AG08395 (cell line): ENCODE measurements at places on chromosomes 12 and 14.

DNA sequence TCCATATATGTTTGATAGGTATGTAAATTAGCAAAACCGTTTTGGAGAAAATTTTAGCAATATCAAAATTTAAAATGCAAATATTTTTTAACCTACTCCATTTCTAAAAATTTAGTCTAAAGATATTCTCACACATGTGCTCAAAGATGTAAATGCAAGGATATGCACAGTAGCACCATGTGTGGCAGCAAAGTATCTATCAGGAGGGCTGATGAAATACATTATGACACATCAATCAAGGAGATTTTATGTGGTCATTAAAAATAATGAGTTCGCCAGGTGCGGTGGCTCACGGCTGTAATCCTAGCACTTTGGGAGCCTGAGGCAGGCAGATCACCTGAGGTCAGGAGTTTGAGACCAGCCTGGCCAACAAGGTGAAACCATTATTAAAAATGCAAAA, 8.0 kb upstream of the C1R start:
- DNase-seq, result no peak

DNA sequence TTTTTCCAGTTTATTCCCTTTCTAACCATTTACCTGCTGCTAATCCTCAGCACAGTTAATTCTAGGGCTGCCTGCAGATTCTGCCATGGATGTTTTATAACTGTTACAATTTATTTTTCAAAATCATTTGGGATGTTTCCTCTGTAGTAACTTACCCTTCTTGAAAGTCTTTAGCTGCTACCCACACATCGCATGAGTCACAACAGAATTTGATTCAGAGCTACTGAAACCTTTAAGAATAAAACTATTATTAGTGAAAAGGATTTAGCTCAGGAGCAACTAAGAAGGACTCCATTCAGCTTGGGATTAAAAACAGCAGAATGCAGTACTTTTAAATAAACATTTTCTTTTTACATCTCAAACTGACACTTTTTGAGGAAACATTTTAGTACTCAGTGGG, 41.7 kb upstream of the RGS6 start:
- DNase-seq, result no peak

- no peak for DNase-seq
Observed at GRCh38 chr12:121792607-121793439, 665 bp downstream of the RHOF start.

DNA sequence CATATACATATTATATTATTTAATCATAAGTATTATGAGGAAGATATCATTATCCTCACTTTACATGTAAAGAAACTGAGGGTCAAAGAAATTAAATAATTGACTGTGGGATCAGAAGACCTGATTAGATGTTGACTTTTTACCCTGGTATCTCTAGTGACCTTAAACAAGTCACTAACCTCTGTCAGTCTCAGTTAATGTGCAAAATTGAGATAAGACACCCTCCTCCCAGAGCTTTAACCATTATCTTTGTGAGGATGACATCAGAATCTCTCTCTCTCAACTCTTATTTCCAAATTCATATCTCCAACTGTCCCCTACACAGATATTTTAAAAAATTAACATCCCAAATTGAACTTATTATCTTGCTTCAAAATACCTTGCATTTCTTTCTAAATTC, 177.8 kb downstream of the KLHL28 start:
- no peak for DNase-seq

DNA sequence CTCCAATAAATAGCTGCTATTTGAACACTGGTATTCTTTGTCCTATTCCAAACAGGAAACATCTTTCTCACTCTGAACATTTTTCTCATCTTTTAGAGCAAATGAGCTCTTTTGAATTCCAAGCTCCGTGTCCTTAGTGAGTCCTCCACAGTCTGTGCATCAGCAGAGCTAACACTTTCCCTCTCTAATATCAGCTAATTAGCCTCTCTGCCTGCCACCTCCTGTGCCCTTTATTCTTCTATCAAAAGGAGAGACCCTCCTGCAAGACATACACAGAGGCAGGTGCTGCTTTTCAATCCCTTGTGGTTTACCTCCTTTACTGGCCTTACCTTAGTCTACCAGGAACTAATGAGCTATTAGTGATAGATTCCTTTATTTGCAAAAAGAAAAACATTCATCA, 178.5 kb downstream of the SLC35F4 start:
- no peak for DNase-seq

- no peak for DNase-seq
Observed at GRCh38 chr14:52235434-52235833, 32.1 kb upstream of the PTGDR start.

- no peak for DNase-seq
Observed at GRCh38 chr14:28776482-28777266, 10.1 kb downstream of the FOXG1 start.

GRCh38 chr12:93572712-93573551, 457 bp downstream of the SOCS2 start:
- no peak for DNase-seq

DNA sequence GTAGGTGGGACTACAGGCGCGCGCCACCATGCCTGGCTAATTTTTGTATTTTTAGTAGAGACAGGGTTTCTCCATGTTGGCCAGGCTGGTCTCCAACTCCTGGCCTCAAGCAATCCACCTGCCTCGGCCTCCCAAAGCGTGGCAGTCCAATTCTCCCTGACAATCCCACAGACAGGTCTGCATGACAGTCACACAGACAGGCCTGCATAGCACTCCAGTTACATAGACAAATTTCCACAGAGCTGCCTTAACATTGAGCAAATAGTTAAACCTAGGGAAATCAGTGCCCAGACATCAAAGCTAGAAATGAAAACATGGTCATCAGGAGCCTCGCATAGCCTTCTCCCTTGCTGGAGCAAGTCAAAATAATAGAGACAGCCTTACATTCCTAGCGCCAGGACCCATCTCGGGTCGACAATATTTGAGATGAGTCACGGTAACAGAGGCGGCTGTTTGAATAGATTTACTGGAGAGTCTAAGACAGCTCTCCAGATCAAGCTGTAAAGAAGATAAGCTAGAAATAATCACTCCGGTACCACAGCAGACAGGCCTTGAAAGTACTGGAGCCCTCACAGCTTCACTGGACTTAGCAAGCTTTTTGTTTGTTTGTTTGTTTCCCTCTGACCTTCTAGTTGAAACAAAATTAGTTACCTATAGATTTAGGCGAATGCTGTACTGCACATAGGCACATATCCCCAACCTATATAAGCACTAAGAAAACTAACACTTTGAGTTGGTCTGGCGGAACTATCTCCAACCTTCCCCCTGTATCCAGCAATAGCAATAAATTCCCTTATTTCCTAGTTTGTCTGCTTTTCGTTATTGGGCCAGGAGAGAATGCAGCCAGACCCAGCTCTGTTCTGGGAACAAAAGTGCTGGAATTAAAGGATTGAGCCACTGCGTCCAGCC, 23.8 kb upstream of the PYROXD1 start:
- DNase-seq, result peak; percentile 6

DNA sequence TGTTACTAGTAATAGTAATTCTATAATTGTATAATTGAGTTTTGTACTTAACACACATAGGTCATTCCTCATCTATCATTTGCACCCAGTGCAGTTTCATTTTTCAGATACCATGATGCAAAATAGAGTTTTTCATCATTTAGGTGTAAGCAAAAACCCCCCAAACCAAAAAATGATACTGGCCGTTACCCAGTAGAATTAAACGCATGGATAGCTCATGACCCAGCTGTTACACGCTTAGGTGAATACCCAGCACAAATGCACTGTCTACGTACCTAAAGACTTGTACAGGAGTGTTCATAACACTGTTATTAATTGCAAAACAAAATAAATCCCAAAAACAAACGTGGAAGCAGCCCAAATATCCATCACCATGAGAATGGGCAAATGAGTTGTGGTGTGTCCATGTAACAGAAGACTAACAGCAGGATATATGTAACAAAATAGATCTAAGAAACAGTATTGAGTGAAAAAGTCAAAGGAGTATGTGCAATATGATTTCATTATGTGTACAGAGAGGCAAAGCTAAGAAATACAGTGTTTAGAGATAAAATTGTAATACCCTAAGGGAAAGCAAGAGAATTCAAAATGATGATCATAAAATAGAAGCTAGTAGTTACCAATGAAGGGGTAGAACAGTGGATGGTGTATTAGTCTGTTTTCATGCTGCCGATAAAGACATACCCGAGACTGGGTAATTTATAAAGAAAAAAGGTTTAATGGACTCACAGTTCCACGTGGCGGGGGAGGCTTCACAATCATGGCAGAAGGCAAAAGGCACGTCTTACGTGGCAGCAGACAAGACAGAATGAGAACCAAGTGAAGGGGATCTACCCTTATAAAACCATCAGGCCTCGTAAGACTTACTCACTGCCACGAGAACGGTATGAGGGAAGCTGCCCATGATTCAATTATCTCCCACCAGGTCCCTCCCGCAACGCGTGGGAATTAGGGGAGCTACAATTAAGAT, 49.8 kb downstream of the EID3 start:
- DNase-seq, result no peak

- DNase-seq, result no peak
Observed at GRCh38 chr14:89648924-89649323, 231.9 kb upstream of the FOXN3 start.

DNA sequence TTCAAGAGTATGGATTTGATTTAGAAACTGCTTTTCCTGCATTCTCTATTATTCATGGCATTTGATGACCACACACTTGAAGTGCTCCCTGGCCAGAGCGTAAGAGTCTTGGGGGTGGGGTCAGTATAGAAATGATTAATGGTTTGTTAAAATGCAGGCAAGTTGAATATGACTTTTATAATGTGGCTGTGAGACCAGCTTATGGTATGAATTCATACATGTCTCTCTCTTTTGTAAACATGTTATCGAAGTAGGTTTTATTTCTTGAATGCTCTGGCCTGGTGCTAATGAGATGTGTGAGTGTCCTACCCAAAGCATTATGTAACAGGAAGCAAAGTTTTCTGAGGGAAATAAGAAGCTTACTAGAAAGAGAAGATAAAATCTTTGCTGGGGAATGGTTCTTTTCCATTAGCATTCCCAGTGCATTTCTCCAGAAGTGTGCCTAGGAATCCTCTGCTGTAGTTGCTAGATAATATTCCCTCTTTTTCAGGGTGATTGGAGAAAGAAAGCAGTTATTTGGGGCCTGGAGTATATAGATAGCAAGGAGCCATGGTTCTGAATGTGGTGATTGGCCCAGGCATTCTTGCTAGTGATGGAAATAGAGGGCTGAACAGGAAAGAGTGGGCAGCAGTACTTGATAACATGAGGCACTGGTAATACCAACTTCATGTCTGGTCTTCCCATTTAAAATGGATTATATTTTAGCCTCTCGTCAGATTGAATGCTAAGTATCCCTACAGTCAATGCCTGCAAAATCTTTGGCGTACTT, 289.7 kb downstream of the RAD51B start:
- peak; percentile 35 for DNase-seq

DNA sequence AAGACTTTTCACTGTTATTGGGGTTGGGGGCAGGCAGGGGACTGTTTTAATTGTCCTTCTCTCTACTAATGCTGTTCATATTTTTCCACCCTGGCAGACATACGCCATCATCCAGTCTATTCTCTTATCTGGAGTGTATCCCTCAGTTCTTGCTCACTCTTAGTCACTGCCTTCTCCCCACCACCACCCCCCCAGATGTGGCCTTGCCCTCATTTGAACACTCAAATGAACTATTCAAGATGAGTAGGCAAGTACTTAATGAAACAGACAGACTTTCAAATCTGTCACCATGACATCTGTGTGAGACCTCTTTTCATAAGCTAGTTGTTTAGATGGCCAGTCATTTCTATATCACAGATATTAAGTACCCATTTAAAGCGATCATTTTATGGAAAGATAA, 10.1 kb downstream of the NUDT4 start:
- peak; percentile 70 for DNase-seq

DNA sequence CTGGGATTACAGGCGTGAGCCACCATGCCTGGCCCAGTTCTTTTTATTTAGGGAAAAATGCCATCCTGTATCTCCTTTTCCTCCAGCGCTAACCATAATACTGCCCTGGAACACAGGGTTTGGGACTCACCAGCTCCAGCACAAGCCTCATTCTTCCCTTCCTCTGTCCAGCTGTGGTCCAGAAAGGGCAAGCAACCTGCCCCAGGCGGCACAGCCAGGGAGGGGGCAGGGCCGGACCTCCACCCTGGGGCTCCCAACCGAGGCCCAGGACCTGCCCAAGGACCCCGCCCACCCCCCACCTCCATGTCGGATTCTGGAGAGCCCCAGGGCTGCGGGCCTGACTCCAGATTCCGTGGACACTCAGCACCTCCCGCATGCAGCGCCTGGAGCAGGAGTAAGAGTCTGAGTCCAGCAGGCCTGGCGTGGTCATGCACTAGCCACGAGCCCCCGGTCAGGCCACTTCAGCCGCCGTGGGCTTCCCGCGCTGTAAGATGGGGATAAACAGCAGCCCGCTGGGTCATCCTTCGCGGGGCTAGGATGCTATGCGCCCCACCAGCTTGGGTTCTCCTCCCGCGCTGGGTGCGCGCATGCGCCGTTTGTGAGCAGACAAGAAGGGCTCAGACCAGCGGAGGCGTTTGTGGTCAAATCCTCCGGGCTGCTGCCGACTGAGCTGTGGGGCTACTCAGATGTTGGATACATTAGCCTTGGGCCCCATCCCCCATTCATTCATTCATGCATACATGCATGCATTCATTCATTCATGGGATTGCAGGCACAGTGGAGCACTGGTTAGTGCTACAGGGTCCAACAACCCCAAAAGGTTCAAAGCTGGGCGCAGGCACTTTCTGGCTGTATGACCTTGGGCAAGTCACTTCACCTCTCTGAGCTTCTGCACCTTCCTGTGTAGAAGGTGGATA, 16.3 kb downstream of the TMEM119 start:
- DNase-seq, result no peak

- DNase-seq, result no peak
Observed at GRCh38 chr12:132429602-132429945, 60.4 kb upstream of the FBRSL1 start.

GRCh38 chr12:71517145-71517846, 77.7 kb downstream of the LGR5 start:
- no peak for DNase-seq

- DNase-seq, result no peak
Observed at GRCh38 chr14:51716610-51717009, 64.9 kb downstream of the FRMD6 start.

- DNase-seq, result no peak
Observed at GRCh38 chr14:35534208-35534872, 376 bp downstream of the INSM2 start.

DNA sequence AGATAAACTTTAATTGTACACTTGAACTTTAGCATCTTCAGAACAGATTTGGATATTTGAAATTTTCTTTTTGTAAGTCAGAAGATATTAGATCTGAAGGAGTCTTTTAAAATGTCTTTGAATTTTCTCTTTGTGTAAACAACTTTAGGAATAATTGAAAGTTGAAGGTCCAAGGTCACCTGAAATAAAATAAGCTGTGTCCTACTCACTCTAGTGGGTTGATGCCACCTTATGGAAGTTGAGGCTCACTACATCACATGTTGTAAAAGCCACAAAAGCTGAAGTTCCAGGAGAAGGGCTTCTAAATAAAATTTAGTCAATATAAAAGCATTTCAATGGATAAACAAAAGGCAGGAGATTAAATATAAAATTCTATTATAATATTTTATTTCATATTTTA, 122.0 kb upstream of the ATXN7L3B start:
- peak; percentile 13 for DNase-seq

GRCh38 chr14:50354527-50354926, 42.2 kb downstream of the CDKL1 start:
- no peak for DNase-seq
